ENCODE measurements at places on chromosomes 11 and 22. TPM values are rescaled to one million over a fixed set of nuclear protein-coding genes. Genes with fewer than 3 reads are reported as not detected.

GRCh38 chr11:581752-582151 is 5.5 kb downstream of the PHRF1 start:
- no peak for DNase-seq

Gene CECR2
- total RNA-seq = not detected

- no peak for DNase-seq
Observed at GRCh38 chr11:37449146-37449545, 851.1 kb upstream of the RAG2 start.

GRCh38 chr11:75068559-75068958 is 28.1 kb downstream of the OR2AT4 start:
- DNase-seq = no peak

- no peak for DNase-seq
Observed at GRCh38 chr22:49118065-49118464, 709.6 kb downstream of the BRD1 start.

Data from natural killer cell treated with Interleukin-12 subunit alpha and Interleukin-12 subunit beta and Interleukin-15 and Interleukin-18, amount 100 ng/mL, for 72 hours (primary cell).